ENCODE measurements at places on chromosomes 16 and 17. TPM values are rescaled to one million over a fixed set of nuclear protein-coding genes. Genes with fewer than 3 reads are reported as not detected.

DNA sequence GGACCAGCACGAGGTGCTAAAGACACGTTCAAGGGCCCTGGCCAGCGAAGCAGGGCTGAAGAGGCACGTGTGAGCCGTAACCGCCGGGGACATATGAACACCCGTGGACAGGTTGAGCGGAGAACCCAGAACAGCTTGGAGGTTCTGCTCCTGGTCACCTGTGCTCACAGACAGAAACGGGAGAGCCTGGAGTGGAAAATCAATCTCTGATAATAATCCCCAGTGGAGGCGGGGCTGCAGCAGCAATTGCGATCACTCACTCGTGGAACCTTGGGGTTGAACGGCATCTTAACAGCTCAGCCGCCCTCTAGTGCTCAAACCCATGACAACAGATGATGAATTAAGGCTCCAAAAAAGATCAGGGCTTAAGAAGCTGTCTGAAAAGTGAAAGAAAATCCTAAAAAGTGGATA is 25.6 kb downstream of the WIPI1 start:
- H3K27me3 ChIP-seq = no peaks in the 10 kb centered on the region
- DNase-seq = no peak
- no peaks in the 10 kb centered on the region for H3K4me1 ChIP-seq
- H3K36me3 ChIP-seq = peaks cover 68% of the 10 kb centered on the region
- no peak overlapping the region for H3K4me3 ChIP-seq

DNA sequence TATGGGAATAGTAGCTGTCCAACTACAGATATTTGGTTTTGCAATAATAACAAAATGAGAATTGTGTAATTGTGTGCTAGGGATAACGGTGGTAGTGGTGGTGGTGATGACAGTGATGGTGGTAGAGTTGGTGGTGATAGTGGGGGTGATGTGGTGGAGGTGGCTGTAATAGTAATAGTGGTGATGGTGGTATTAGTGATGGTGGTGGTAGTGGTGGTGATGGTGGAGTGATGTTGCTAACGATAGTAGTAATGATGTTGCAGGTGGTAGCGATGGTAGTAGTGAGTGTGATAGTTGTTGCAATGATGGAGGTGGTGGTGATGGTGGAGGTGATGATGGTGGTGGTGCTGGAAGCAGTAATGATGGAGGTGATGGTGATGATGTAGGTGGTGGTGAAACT is 94.4 kb downstream of the HS3ST3B1 start:
- H3K27ac ChIP-seq = no peak overlapping the region
- no peaks in the 10 kb centered on the region for H3K4me1 ChIP-seq
- no peak for DNase-seq
- H3K4me3 ChIP-seq = no peak overlapping the region
- no peaks in the 10 kb centered on the region for H3K27me3 ChIP-seq
- H3K36me3 ChIP-seq = no peaks in the 10 kb centered on the region

LDHD gene
- 17.0 TPM for total RNA-seq

GRCh38 chr16:30997725-30998711 is 12.4 kb downstream of the STX1B start:
- H3K27me3 ChIP-seq = peaks cover 19% of the 10 kb centered on the region
- no peaks in the 10 kb centered on the region for H3K36me3 ChIP-seq
- DNase-seq = no peak
- no peak overlapping the region for H3K27ac ChIP-seq
- peaks cover 4% of the 10 kb centered on the region for H3K4me1 ChIP-seq
- H3K4me3 ChIP-seq = no peak overlapping the region

DNA sequence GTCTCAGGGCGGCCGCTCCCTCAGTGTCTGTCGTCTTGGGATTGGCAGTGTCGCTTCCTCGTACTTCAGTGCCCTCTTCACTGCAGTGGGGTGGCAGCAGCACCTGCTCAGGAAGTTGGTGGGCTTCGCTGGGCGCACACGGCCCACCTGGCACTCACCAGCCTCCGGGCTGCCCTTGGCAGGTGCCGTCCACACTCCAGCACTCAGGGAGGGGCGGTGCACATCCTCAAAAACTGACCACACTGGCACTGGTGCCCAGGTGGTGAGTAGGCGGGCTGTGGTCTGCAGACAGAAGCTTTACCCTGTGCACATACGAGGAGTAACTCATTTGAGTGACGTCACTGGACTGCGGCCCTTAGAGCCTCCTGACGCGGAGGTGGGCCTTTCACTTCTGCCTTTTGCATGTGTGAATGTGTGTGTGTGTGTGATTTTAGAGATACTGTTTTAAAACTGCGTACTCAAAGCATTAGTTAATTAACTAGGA is 94.6 kb downstream of the BANP start:
- H3K27me3 ChIP-seq = no peaks in the 10 kb centered on the region
- no peak for DNase-seq
- peaks cover 3% of the 10 kb centered on the region for H3K36me3 ChIP-seq
- no peak overlapping the region for H3K4me3 ChIP-seq
- H3K27ac ChIP-seq = no peak overlapping the region
